ENCODE measurements at places on chromosomes 5 and 9.

- DNase-seq: peak; percentile 12
Measured at GRCh38 chr5:41510176-41510831, at the start of gene PLCXD3. Gene PLCXD3, minus strand, starts transcription at chr5:41510601. Its CDS starts 75 bp downstream, at chr5:41510526.

DNA sequence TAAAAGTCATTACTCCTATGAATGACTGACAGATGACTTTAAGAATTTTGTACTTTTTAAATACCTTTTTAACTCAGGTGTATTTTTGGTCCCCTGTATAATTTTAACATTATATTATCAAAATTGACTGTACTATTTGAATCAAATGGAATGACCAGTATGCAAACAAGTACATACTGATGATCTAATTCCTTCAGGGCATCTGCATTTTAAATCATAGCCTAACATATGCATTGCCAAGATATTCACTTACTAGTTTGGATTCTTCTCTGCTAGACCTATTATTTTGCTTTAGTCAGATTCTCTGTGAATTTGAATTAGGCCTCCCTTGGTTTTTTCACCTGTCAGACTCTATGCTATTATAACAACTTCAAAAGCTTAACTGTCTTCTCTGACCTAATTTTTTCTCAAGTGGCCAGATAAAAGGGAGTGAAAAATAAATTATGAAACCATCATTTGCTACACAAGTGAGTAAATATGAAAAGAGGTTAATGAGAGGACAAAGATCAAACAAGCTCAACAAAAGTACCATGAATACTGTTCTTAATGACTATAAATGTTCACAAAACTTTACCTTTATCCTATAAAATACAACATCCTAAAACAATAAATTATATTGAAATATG is 1505.2 kb upstream of the CDH9 start:
- no peak for DNase-seq

DNA sequence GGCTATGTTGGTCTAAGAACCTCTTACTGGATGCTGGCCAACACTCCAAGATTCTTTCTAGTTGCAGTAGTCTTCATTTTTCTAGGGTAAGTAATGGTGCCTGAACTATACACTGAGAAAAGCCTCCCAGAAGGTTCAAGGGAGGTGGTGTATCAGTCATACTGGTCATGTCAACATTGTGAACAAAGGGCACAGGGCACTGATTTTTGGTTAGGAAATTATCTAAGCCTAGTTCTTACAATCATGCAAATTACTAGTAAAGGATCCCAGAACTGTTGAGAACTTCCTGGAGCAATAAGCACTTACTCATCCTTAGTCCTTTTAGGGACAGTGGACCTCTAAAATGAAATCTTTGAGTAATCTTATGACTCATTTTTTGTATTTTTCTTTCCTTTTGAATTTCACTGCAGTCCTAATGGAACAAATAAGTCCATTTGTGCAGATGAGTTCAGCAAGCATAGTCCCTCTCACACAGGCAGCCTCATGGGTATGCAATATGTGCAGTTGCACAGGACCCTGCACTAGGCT is 21.1 kb upstream of the CDC42SE2 start:
- peak; percentile 95 for DNase-seq

- DNase-seq: no peak
Measured at GRCh38 chr5:146084376-146084775, 21.0 kb downstream of the PLAC8L1 start.

DNA sequence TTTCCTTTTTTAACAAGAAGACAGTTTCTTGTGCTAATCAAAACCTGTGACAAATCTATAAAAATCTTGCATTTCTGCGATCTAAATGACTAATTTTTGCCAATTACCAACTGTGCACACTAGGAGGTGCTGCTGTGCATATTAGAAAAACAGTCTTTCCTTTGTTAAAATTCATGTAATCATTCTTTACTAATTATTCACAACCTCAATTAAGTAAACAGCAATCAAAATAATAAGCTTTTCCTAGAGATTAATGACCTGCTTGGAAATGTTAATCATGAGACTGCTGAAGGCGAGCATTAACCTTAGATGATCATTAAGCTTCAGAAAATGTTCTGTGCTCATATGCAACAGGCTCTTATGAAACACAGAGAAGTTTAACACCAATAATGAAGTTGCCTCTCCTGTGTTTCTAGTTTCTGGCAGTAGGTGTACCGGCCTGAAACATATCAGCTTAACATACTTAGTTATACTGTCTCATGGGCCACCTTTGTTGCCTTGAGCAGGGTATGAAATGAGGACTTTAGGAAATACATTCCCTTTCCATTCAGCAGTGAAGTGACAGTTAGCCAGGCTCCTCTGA is 17.7 kb downstream of the RFESD start:
- DNase-seq: no peak

DNA sequence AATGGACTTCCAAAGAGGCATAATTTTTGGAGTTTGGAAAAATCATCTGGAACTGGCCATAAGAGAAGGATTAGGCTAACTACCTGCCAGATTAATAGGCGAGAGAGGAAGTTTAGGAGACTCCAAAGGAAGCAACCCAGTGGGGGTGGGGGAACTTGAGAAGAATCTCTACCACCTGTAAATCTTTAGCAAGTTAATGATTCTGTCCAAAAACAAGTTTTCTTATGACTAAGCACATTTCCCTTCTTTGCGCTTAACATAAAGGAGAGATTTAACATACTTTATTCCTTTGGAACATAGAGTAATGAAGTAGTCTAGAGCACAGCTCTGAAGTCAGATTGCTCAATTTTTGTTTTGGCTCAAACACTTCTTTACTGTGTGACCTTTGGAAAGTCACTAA is 58.2 kb upstream of the PAPPA start:
- DNase-seq: no peak

- peak; percentile 57 for DNase-seq
Measured at GRCh38 chr5:149442563-149443182, 63.6 kb upstream of the IL17B start.

DNA sequence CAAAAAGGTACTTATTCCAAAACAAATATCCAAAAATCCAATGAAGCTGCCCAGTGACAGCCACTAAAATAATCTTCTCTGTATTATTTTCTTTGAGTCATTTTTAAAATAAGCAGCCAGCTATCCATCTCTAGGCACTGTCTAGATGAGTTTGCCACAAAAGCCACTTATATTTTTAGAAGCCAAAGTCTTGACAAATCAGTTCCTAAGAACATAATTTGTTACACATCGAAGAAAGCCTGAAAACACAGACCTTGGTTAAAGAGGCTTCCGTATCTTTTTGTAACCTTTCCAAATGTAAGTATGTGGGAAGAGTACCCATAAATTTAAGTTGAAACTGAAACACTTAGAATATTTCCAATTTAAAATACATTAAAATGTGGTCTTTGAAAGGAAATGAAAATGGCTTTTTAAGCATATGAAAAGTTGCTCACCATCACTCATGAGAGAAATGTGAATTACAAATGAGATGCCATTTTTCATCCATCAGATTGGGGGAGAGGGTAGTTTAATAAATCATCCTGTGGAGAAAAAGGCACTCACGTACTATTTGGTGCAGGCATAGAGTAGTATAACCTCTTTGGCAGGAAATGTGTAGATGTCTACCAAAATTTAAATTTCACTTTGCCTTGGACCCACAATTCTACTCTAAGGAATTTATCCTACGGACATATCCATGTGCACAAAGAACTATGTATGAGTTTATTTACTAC is 180.4 kb downstream of the MLLT3 start:
- DNase-seq: no peak

GRCh38 chr9:109320331-109320741 is 523 bp downstream of the EPB41L4B start:
- DNase-seq: no peak

GRCh38 chr5:92942762-92943161 is 638.3 kb downstream of the NR2F1-AS1 start:
- no peak for DNase-seq

DNA sequence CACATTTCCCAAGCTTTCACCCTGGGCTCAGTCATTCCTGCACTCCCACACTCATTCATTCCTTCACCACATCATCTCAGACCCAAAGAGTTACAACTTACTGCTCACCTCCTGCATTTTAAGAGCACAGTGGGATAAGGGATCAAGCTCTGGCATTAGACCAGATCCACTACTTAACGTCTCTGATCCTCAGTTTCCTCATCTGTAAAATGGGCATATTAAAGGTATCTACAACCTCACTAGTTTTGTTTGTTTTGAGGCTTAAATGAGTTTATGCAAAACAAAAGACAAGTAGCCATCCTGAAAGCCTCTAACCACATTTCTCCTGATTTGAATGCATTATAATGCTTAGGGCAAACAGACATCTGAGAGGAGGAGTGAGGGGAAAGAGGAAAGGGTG is 77.6 kb downstream of the KLHL3 start:
- no peak for DNase-seq

GRCh38 chr5:178502401-178503100 is 87.6 kb downstream of the COL23A1 start:
- peak; percentile 18 for DNase-seq

DNA sequence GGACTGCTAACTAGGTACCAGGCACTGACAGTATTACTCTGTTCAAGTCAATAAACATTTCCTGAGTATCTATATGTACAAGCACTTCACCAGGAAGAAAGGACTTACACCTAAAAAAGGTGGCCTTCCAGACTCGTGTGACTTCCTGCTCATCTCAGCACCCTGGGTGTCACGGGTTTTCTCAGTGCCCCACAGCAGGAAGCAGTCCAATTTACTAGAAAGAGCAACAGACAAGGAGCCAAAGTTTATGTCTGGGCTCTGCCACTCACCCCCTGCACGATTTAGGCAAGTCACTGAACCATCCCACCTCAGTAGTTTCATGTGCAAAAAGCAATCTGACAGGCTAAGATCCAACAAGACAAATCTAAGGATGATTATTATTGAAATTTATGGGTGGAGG is 92.4 kb downstream of the TMEM215 start:
- DNase-seq: no peak

DNA sequence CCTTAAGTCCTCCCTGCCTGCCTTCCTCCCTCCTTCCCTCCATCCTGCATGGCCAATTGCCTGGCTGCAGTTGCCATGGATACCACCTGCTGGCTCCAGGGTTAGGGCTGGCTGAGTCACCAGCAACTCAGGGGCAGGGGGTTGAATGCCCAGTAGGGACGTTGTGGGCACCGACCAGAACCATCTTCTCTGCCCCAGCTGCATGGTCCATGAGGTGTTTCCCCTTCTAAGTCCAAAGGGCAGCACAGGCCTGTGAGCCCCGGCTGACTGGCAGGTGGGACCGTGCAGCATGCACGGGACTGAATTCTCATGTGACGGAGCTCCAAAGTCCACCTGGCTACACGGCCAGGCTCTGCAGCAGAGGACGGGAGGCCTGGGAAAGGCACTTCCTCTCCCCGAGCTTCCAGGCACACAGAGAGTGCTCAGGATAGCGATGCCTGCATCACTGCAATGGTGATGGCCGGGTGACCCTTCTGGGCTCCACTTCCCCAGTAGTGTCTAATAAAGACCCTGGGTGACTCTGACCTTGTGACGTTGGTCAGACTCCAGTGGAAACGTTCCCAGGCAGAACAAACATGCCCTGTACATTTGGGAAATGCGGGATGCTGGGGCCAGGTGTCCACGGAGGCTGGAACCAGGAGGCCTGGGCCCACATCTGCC is 5.7 kb downstream of the ASS1 start:
- peak; percentile 14 for DNase-seq

DNA sequence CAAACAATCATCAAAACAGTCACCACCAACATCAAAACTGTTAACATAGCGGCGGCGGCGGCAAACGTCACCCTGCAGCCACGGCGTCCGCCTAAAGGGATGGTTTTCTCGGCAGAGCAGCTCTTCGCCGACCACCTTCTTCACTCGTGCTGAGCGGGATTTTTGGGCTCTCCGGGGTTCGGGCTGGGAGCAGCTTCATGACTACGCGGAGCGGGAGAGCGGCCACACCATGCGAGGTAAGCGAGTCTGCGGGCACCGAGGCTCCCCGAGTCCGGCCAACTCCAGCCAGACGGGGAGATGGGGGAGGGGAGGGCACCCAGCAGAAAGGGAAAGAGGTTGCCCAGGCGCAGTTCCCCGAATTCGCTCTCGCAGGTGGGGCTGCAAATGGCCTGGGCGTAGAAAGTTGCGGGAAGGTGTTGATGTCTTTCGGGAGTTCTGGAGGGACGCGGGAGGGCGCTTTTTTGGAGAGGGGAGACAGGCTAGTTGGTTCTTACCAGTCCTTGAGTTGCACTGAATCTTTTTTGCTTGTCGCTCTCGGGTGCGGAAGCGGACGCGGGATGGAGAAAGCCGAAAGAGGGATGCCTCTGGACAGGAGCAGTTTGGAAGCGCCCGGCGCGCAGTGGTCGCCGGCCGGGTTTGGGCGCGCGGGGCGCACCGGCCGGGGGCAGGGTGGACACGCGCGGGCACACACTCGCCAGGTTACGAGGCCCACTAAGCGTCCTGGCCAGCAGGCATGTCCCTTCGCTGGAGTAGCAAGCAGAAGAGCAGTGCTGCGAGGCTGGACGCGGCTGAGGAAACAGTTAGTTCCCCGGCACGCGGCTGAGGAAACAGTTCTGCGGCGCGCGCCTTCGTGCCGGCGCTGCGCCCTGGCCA is 849 bp downstream of the RORB start:
- DNase-seq: peak; percentile 10

- DNase-seq: no peak
Measured at GRCh38 chr5:54873691-54874090, 111.7 kb downstream of the ESM1 start.

GRCh38 chr9:109766351-109766750 is 13.6 kb upstream of the PALM2AKAP2 start:
- peak; percentile 67 for DNase-seq

DNA sequence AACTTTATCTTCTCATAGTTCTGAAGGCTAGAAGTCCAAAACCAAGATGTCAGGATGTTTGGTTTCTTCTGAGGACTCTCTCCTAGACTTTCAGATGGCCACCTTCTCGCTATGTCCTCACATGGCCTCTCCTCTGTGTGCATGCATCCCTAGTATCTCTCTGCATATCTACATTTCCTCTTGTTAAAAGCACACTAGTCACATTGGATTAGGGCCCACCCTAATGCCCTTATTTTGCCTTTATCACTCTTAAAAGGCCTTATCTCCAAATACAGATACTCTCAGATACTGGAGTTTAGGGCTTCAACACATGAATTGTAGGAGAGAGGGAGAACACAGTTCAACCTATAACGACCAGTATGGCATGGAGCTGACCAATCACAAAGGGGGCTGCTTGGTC is 151.7 kb downstream of the PRELID2 start:
- no peak for DNase-seq

GRCh38 chr9:76984486-76984885 is 35.0 kb upstream of the FOXB2 start:
- DNase-seq: no peak

DNA sequence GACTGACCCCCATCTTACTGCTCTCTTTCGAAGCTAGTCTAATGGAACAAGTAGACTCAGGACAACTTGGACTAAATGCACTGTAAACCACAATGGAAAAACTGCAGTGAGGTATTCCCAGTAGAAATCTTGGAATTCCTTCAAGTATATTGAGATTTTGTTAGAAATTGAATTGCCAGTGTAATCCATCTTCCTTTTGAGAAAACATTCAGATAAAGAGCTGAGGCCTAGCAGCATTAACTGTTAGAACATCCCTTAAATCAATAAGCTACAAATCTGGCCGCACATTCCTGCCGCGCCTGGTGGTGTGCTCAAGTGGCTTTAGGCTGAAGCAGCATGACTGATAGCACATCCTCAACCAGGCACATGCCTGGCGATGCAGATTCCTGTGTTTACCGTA is 29.3 kb downstream of the PPIC start:
- no peak for DNase-seq
